ENCODE measurements at places on chromosomes 5 and 9.
A peak's percentile ranks its signal among the peaks of the same experiment; 100 is the strongest.

DNA sequence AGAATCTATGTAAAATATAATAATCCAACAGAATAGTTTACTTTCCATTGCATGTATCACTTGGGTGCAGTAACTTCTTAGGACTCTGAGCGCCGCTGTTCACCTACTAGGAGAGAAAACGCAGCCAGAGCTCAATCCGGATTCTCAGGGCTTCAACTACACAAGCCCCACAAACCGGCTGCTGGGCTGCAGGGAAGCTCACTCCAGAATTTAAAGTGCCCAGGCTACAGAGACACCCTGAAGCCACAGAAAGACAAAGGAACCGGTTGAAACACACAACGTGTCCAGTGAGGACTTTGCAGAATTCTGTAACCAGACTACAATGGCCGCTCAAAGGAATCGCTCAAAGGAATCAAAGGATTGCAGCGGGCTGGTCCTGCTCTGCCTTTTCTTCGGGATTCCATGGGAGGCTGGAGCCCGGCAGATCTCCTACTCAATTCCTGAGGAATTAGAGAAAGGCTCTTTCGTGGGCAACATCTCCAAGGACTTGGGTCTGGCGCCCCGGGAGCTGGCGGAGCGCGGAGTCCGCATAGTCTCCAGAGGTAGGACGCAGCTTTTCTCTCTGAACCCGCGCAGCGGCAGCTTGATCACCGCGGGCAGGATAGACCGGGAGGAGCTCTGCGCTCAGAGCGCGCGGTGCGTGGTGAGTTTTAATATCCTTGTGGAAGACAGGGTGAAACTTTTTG, at the start of gene PCDHGA10:
TSS of gene PCDHGA10 (plus strand) at position 134 of the 686 bp plus-strand sequence. CDS start at position 323, 189 bp downstream.
- DNase-seq: no peak

DNA sequence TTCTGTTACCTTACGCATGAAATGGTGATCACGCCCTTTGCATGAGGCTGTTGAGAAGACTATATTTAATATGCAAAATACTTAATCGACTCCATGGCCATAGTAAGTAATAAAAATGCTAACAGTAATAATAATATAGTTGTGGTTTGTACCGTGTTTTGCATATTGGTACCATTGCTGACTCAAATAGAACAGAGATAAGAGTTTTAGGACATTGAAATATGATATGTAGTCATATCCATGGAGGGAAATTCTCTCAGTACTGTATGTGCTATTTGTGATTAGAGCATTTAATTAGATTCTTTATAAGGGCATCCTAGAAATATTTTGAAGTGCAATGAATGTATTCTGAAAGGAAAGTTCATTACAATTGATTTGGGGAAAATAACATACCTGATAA, 41.9 kb downstream of the CFAP90 start:
- no peak for DNase-seq

GRCh38 chr5:164153469-164154172, 648.2 kb downstream of the MAT2B start:
- no peak for DNase-seq

- no peak for DNase-seq
These were observed 300.9 kb downstream of the MCTP1 start for GRCh38 chr5:94983861-94984535.

DNA sequence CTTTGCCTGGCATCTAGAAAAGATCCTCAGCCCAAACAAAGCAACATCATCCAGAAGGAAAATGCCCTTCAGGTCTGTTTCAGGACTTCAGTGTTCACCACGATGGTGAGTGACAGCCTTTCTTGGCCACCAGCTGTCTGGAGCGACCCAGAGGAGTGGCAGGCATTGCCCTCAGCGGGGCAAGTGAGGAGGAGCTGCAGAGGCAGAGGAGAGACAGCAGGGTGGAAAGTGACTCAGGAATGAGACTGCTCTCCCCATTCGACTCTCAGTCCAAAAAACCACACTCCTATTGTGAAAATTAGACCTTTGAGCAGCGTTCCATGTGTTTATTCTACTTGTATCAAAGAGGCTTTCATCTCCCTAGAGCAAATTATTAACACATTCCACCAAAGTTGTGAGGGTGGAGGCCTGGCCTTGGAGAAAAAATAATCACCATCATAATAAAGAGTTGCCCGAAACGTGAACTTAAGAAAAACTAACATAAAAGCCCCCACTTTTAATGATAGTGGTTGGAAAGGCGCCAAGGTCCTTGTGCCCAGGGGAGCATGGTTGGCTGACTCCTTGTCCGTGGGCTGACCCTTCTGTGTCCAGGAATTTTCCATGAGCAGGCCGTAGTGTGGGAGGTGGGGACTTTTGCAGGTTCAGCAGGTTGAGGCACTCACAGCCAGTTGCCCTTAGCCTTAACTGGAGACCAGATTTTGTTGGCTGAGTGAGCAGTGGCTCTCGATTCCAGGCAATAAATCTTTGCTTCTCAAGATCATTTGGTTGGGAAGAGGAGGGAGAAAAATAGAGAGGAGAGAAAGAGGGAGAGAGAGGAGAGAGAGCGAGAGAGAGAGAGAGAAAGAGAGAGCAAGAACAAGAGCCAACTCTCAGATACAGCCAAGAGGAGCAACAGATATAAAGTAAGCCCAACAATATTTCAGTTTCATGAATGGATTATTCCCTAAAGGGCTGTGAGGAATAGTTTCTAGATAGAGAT, 125.9 kb upstream of the ANKRD55 start:
- no peak for DNase-seq

- DNase-seq: no peak
These were observed 148.8 kb upstream of the TBC1D2 start for GRCh38 chr9:98404237-98404636.

GRCh38 chr9:33210006-33210715, 29.8 kb upstream of the SPINK4 start:
- DNase-seq: no peak

DNA sequence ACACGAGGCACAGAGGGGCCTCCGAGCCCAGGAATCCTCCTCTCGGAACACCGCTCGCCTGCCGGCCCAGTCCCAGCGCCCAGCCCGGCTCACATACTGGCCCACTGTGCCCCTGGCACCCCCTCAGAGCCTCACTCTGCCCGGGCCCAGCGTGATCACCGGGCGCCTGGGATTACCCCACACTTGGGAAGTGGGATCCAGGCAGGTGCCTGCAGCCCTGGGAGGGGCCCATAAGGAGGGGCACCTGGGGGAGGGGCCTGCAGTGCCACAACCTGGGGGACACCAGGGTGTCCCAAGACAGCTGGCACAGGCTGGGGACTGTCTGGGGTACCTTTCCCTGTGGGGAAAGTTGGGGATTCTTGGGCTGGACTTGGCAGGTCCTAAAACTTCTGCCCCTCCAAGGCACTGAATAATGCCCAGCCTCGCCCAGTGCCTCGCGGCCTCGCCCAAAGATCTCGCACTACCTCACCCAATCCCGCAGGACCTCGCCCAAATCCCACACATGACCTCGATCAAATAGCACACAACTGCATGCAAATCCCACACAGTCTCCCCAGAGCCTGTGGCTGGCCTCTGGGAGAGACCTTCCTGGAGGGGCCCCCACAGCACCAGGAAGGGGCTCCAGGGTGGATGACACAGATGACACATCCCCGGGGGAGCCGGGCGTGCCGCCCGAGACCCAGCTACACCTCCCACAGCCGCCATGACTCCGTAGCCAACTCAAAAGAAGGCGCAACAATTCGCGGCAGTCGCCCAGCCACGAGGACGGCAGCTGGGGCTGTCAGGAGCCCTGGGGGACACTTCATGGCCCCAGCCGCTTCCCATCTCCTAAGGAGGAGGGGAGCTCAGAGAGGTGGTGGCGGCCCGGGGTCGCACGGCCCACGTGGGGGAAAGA, 13.7 kb downstream of the NOTCH1 start:
- DNase-seq: no peak

DNA sequence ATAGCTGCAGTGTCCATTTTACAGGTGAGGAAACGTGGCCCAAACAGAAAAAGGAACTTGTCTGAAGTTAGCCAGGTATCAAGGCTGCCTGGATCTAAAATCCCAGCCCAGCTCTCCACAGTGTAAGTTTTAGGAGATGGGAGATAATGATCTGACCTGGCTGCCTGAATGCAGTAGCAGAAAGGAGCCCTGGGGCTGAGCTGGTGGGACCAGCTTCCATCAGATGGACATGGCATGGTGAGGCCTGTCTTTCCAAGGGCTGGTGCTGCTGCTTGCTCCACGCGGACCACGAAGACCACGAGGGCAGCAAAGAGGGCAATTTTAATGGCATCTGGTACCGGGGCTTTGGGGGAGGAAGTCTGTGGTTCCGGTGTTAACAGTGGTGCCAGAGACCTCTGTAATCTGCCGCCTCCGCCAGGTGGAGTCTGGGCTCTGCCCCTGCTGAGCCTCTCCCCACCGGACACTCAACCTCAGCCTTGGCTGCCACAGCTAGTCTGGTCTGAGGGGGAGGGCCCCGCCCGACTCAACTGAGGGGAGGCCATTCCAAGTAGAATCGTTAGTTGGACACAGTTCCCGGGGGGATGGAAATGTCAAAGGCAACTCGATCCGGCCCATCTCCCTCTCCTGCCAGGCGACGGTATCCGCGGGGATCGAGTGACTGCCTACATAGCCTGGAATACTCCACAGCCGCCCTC, 650 bp downstream of the MYORG start:
- DNase-seq: no peak

GRCh38 chr5:67089200-67089725, 107.3 kb downstream of the CD180 start:
- no peak for DNase-seq

DNA sequence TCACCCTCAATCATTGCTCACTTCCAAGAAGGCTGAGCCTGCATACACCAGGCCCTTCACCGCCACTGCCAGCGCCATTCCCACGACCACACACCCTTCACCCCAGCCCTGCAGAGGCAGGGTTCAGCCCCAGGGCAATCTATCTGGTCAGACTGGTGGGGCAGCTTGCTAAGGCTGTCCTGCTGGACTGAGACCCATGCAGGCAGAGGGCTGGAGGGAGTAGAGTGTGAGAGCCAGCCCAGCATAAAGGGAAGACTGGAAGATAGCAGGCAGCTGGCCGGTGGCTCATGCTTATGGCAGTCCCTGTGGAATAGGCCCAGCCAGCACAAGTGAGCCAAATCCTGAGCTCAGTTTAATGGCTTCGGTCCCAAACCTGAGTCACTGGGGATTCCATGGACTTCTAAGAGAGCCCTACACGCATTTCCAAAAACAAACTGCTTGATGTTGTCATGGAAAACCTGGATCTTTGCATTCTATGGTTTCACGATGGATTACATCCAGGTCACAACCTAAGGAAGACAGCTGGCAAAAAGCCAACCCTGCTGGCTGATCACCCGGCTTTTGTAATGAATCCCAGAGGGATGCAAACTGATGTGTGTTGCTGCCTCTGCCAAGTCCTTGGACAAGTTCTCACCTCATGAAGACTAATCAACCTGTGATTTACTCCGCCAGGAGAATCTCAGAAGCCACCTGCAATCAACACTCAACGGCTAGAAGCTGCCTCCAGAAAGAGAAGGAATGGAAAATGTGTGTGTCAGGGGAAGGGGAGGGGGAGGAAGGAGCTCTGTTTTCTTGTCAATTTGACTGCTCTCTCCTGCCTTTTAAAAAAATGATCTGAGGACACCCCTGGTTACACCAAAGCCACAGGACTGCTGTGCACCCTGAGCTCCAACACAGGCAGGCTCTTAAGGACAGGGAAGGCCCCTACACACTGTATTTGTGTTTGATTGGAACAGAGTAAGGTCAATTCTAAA, 143.6 kb downstream of the LHFPL2 start:
- DNase-seq: peak; percentile 90

DNA sequence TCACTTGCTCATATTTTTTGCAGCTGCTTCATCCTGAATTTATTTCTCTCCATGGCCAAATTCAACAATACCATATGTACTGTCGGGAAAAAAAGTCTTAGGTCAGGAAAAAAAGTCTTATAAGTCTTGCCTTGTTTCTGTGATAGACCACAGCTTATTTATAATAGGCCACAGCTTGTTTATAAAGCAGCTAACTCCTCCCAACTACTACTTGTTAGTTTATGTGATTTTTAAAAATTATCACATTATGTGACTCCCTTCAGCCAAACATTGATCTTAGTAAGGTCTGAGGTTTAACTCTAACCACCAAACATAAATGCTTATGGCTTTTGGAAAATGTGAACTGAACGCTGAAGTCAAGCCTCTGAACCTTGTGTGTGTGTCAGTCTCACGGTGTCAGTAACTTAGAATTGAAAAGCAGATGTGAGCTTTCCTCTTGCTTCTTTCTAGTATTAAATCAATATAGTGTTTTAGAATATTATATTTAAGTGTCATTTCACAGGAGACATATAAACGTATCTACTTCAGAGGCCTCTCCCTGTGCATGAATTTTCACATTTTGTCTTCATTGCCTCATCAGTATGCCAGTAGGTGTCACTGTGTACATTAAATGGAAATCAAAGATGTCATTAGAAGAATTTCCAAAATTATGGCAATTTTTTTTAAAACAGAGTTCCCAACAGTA, 51.3 kb downstream of the SNX24 start:
- DNase-seq: peak; percentile 47

DNA sequence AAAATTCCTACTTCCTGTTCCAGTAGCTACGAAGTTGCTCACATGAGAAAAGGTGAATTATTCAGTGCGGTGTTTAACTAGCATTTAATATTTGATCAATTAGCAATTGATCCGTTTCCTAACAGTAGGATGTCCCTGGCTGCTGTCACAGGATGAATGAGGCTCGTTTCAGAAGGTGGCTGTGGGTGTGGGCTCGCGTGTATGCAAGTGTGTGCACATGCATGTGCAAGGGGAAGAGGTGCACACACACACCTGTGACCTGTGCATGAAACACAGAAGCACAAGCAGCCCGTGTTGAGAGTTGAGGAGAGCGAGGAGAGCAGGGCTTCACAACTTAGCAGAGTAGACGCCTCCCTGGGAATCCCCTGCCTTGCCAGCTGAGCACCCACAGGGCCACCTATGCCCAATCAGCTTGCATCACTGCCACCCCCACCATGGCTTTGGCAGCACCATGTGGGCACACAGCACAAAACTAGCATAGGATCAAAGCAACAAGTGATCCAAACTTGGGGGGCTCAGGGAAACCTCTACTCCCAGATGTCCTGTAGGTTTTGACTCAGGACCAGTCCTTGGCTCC, 107.2 kb downstream of the C5orf15 start:
- DNase-seq: no peak

DNA sequence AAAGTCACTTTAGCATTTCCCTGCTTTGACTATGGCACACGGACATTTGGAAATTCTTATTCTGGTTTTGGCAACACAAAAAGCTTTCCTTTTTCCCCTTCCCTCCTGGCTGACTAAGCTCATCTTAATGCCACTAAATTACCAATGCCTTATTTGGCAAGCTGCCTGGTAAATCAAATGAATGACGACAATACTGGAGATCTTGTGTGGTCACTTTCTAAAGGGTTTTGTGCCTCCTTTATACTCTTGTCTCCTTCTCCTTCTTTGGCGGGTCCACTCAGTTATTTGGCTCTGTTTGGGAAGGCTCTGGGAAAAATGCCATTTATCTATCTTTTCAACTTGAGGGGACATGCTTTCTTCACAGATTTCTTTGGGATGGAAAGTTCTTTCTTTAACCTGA, 34.9 kb downstream of the SH3GL2 start:
- no peak for DNase-seq
